ENCODE measurements at places on chromosomes 2 and 18. TPM values are rescaled to one million over a fixed set of nuclear protein-coding genes. Genes with fewer than 3 reads are reported as not detected.

The EDAR gene
- total RNA-seq = 0.11 TPM

The PREPL gene
- total RNA-seq = 63.4 TPM

The SLC9A2 gene
- total RNA-seq = 0.46 TPM

The SPAG16 gene
- total RNA-seq = 38.0 TPM

The MGAT4A gene
- total RNA-seq = 0.87 TPM

The CARF gene
- 18.8 TPM for total RNA-seq

The SERPINB13 gene
- 0.11 TPM for total RNA-seq

The CGREF1 gene
- 8.2 TPM for total RNA-seq

GRCh38 chr2:58039170-58039611 is 7.4 kb upstream of the VRK2 start:
- ATAC-seq = no peak

DNA sequence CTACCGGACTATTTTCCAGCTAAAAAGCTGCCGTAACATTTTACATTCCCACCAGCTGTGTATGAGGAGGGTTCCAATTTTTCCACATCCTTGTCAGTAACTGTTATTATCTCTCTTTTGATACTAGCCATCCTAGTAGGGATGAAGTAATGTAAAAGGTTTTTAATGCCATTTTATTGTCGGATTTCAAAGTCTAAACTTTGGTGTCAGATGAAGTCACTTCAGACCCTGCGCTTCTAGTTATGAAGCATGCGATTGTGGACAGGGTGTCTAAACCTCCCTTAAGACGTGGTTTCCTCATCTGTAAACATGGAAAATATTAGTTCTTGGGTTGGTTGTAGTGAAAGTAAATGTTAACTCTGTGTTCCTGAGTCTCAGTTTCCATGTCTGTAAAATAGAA is 4.7 kb downstream of the DGKD start:
- no peak for ATAC-seq

DNA sequence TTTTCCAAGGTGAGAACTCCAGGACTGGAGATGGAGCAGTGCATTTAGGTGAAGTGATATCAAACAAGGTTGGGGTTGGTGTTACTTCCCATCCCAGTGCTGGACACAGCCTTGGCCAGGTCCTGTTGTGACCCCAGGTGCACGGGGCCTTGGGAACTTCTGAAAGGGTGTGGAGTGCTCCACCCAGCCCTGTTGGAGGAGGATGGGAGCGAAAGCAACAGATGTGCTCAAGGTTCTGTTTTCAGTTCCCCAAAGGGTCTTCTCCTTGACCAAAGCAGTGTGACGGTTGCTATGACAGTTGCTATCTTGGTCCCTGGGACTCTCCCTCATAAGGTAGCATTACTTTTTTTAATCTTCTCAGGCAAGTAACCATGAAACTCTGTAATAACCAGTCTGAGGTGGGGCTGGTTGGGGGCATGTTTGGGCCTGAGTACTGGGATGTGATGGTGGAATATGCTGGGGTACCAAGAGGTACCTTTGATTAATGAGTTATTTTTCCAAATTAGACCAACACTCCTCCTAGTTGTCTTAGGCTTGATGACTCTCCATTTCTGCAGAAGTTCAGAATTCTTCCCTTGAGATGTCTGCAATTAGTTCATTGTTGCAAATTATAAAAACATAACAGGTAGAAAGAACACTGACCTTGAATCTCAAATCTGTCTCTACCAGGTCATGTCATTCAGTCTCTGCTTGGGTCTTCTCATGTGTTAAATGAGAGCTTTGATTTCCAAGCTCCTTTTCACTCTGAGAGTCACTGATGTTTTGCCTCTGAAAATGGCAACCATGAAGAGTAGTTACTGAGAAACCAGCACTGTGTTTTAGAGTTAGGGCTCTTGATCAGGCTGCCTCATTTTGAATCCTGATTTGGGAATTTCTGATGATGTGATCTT is 154.5 kb downstream of the RPIA start:
- no peak for ATAC-seq

- ATAC-seq = peak; percentile 86
Measured at GRCh38 chr2:177332026-177332991, 60.3 kb upstream of the AGPS start.

DNA sequence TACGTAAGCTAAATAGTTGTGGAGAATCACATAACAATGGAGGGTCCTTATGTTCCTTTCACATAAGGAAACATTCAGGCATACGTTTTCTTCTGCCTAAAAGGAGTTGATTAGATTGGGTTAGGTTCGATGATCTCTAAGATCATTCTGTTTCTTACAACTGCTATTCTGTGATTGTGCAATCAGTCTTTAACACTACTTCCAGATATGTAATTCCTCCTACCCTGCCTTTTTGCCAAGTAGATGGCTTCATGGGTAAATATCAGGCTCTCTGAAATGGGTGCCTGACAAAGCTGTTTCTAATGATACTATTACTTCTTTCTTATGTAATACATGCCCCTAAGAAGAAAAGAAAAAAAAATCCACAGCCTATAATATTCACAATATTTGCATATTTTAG is 321.5 kb downstream of the XIRP2 start:
- ATAC-seq = no peak

- no peak for ATAC-seq
Measured at GRCh38 chr2:31511376-31511775, 69.4 kb downstream of the SRD5A2 start.

DNA sequence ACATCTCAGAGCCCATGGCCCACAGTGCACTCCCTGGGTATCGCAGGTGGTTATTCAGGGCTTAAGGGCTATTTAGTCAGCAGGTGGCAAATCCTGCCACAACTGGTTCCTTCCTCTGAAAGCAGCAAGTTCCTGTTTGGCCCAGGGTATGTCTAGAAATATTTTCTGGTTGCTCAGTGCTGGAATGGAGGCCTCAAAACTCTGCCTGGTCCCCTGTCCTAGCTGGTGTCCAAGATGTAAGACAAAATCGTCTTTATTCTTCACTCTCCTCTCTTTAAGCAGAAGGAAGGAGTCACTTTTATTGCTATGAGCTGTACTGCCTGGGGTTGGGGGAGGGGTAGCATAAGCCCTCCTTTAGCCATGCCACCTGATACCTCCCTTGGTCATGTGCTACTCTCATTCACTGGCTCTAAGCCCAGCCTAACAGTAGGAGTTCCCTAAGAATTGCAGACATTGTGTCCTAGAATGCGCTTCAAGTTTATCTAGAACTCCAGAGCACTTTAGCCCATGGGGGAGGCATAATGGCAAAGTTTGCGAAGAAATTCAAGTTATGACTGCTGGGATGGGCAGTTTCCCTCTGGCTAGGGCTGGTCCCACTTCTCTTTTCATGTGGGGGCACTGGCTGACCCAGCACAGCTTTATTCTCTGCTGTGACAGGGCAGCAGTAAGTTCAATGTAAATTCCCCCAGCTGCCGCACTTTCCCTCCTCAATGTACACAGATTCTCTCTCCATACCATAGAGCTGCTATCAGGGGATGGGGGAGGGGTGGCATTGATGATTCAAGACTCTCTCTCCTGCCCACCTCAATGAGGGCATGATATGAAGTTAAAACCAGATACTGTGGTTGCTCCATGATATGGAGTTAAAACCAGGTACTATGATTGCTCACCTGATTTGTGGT is 27.1 kb upstream of the CWC22 start:
- no peak for ATAC-seq

GRCh38 chr2:196040218-196040617 is 28.4 kb downstream of the DNAH7 start:
- ATAC-seq = no peak

DNA sequence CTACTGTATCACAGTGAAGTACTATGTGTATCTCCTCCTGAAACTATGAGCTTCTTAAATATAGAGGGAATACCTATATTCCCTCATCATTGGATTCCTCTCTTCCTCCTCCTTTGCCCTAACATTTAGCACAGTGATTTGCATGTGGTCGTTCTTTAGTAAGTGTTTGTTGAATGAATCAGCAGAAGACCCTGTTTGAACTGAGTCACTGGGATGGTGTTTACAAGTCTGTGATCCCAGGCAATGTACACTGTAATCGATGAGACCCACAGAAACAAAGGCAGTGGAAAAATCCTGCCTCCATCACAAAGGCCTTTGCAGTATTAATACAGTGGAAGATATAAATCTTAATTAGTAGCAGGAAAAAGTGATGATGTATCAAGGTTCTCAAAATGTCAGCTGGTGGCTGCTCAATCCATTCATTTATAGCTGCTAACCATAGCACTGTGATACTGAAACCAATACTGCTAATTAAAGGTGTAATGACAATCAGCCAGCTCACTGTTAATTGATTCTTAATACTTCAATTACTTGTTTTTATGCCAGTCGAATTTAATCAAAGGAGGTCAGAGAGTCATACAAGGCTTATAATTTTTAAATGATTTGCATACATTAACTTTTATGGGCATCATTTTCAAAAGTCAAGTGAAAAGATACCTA is 20.8 kb upstream of the MYO3B start:
- ATAC-seq = no peak

- no peak for ATAC-seq
Measured at GRCh38 chr18:10863026-10863425, 286.3 kb downstream of the PIEZO2 start.

DNA sequence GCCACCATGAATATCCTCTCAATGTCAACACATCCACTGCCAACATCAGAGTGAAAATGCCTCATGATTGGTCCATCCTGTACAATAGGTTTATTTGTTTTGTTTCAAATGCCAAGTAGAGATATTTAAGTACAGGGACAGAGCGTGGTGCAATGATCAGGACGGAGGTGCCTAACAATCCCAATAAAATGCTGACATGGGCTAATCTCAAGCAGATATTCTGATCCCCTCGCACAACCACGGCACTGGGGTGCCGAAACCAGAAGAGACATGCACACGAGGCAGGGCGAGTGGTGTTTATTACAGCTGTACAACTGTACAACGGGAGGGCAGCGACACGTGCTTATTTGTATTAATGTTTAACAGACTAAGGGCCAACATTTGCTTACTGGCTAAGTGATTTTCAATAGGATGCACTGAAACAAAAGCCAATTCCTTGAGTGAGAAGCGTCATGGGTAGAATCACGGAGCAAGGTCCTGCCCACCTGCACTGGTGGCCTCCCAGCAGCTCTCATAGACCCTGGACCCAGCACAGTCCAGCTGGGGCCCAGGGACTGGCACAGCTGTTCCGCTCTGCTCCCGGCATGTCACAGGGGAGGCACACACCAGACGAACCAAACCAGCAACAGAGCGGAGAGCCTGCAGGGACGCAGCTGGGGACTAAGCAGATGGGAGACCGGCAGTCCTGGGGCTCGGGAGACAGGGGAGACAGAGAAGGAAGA is 101.4 kb downstream of the HDAC4 start:
- ATAC-seq = peak; percentile 75

GRCh38 chr2:227888289-227888688 is 16.9 kb downstream of the DAW1 start:
- no peak for ATAC-seq

DNA sequence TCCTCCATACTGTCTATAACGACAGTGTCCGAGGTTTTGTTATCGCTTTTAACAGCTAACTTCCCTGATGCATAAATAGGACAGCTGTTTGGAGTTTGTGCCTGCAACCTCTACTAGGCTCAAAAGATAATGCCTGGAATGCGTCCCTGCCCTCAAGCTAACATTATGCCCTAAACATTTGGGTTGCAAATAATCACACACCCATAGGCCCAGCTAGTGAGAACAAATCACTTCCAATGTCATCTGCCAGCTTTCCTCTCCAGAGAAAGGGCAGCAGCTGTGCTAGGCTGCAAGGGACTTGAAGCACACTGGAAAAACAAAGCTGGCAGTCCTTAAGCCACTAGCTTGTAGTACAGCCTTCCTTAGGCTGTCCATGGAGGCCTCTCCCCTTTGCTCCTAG is 201.8 kb upstream of the LYPD1 start:
- ATAC-seq = peak; percentile 92

- no peak for ATAC-seq
Measured at GRCh38 chr2:46811379-46812310, 104.0 kb downstream of the MCFD2 start.

DNA sequence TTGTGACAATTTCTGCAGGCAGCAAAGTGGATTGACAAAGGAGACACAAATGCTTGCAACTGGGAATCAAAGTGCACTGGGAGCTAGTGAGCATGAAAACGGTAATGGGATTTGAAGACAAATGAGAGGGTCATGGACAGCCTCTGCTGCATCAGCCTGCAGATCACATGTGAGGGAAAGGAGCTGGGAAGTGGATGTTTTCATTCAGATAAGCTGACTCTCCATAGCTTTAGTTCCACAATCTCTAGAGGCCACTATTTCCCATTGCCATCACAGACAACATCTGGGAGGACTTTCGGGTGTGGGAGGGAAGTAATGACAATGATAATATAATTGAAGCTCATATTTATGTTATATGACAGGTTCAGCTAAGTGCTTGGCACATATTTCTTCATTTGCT is 28.4 kb downstream of the ADCYAP1 start:
- ATAC-seq = peak; percentile 62

DNA sequence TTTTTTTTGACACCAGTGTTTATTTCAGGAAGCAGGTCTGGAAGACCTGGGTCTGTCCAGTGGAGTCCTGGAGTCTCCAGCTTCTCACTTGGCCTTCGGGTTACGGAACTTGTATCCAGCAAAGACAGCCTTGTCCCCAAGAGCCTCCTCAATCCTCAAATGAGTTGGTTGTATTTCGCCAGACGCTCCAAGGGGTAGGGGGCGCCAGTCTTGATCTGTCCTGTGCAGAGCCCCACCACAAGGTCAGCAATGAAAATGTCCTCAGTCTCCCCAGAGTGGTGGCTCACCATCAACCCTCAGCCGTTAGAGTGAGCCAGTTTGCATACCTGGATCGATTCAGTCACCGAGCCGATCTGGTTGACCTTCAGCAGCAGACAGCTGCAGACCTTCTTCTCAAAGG is 21.9 kb downstream of the ASXL2 start:
- ATAC-seq = no peak

GRCh38 chr2:158273791-158274190 is 172.1 kb downstream of the UPP2 start:
- ATAC-seq = no peak

- no peak for ATAC-seq
Measured at GRCh38 chr18:3906116-3906750, 456.3 kb downstream of the TGIF1 start.

DNA sequence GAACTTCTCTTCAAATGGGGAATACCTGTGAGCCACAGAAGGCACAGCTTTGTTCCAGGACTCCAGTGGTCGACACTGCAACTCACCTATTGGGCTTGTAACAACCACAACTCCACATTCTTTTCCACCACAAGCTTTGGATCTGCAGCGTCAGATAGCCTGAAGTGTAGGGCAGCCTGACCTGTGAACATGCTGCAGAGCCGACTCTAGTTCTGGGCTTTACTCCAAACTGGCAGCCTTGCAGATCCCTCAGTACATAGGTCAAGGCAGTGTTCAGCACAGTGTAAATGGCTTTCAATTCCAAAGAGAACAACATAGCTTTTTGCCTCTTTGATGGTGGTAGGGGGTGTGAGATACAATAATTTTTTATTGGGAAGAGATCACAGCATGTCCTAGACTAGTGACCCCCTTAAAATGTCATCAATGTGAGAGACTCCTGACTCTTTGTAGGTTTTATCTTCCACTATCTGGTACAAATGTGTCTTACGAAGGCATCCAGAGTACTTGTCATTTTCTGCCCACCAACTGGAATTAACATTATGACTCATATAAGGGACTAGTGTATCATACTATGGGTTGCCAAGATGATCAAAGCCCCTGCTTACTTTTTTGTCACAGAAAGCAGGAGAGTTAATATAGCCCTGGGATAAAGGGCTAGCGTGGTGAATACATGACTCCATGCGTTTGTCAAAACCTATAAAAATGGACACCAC is 149.8 kb downstream of the COPS8 start:
- ATAC-seq = no peak

- ATAC-seq = no peak
Measured at GRCh38 chr2:239866778-239867177, 158.4 kb downstream of the NDUFA10 start.

GRCh38 chr2:177893880-177894279 is 178.7 kb downstream of the PDE11A start:
- no peak for ATAC-seq

Data from motor neuron (in vitro differentiated cells).